ENCODE measurements at places on chromosomes 2 and 18. TPM values are rescaled to one million over a fixed set of nuclear protein-coding genes. Genes with fewer than 3 reads are reported as not detected.

GRCh38 chr18:69774831-69775230 is 172.8 kb downstream of the CD226 start:
- H3K36me3 ChIP-seq, result no peaks in the 10 kb centered on the region
- H3K27me3 ChIP-seq, result no peaks in the 10 kb centered on the region
- H3K27ac ChIP-seq, result no peak overlapping the region
- H3K4me3 ChIP-seq, result no peak overlapping the region
- no peak for DNase-seq
- H3K4me1 ChIP-seq, result no peaks in the 10 kb centered on the region

- no peaks in the 10 kb centered on the region for H3K4me1 ChIP-seq
- no peaks in the 10 kb centered on the region for H3K36me3 ChIP-seq
- H3K4me3 ChIP-seq, result no peak overlapping the region
- H3K27ac ChIP-seq, result no peak overlapping the region
- no peaks in the 10 kb centered on the region for H3K27me3 ChIP-seq
- no peak for DNase-seq
Observed at GRCh38 chr2:60806988-60807681, 51.1 kb downstream of the PAPOLG start.

- no peaks in the 10 kb centered on the region for H3K4me1 ChIP-seq
- DNase-seq, result no peak
- no peak overlapping the region for H3K27ac ChIP-seq
- H3K4me3 ChIP-seq, result no peak overlapping the region
- H3K27me3 ChIP-seq, result no peaks in the 10 kb centered on the region
- no peaks in the 10 kb centered on the region for H3K36me3 ChIP-seq
Observed at GRCh38 chr18:58438161-58438957, 190.5 kb downstream of the ALPK2 start.

DNA sequence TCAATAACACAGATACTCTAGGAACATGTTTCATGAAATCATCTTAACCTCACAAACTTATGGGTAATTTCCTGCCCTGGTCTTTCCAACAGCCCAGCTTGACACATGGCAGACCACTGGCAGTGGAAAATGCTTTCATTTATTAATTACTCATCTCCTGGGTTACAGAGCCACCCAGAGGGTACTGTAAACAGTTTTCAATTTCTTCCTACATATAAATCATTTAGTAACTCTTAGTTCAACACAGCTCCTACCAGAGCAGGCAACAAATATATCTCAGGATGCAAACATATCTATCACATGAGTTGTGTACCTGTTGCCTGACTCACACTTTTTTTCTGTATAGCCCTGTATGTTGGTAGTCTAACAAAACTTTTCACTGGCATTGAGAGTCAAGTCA is 99.2 kb upstream of the VRK2 start:
- no peaks in the 10 kb centered on the region for H3K4me1 ChIP-seq
- H3K27me3 ChIP-seq, result no peaks in the 10 kb centered on the region
- DNase-seq, result no peak
- H3K27ac ChIP-seq, result no peak overlapping the region
- no peak overlapping the region for H3K4me3 ChIP-seq

The PROM2 gene
- total RNA-seq, result 4.0 TPM

DNA sequence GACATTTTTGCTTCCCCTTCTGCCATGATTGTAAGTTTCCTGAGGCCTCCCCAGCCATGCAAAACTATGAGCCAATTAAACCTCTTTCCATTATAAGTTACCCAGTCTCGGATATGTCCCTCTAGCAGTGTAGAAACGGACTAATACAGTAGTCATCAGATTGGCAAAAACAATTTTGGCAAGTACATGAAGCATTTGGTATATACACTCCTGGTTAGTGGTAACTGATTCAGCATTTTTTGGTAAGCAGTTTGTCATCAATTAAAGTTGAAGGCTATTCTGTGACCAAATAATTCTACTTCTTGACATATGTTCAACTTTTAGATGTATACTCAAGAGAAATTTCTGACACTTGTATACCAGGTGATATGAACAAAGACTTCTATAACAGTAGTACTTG is 190.5 kb upstream of the STON1 start:
- no peak overlapping the region for H3K27ac ChIP-seq
- no peak overlapping the region for H3K4me3 ChIP-seq
- no peaks in the 10 kb centered on the region for H3K4me1 ChIP-seq
- no peak for DNase-seq
- no peaks in the 10 kb centered on the region for H3K27me3 ChIP-seq
- H3K36me3 ChIP-seq, result peaks cover 8% of the 10 kb centered on the region

The GREB1L gene
- 2.7 TPM for total RNA-seq

DNA sequence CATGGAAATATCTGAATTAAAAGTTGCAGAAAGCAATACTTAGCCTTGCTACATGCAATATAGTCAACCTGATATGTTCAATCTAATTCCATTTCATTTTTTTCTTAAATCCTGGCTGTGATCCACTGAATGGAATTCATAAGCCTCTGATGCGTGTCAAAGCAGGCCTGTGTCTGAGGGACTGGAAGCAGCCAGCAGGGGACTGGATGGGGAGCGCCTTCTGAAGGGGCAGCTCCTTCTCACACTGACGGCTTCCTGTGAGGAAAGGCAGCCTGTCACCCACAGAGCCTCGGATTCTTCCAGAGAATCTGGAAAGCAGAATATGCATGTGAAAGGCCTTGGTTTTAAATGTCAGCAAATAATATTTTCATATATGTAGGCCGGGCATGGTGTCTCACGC is 73.5 kb downstream of the KCNF1 start:
- H3K4me1 ChIP-seq, result no peaks in the 10 kb centered on the region
- no peak for DNase-seq
- no peaks in the 10 kb centered on the region for H3K27me3 ChIP-seq
- H3K36me3 ChIP-seq, result no peaks in the 10 kb centered on the region
- H3K4me3 ChIP-seq, result no peak overlapping the region

The SP9 gene
- not detected for total RNA-seq

The ZDBF2 gene
- total RNA-seq, result 29.1 TPM

The LIMS3 gene
- total RNA-seq, result 0.46 TPM

DNA sequence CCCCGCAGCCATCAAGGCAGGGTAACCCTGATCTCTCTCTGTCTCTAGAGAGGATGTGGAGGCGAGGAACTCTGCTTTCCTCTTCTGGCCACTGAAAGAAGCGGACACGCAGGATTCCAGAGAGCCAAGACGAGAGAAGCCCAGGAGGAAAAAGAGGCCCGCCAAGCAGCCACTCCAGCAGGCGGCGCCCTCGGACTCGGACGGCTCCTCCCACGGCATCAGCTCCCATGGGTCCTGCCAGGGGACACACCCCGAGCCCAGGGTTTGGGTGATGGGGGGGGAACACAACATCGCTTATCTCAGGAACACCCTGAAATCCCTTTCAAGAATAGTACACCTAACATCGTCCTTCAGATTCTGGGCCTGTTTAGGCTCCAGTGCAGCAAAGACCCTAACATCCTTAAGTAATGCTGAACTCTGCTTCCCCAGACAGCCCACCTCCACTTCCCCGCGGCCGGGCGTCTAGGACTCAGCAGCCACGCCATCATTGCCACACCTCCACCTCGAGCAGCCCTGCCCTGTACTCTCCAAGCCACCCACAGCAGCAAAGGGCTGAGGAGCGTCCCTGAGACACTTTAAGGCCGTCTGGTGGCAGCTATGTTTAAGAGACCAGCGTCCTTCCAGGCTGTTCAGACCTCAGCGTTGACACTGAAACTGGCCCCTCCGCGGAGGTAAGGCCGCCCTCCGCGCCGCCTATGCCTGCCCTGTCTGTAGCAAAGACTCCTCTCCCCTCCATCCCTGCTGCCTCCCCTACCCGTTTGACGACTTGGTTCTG is 34.3 kb upstream of the CNGA3 start:
- H3K27ac ChIP-seq, result no peak overlapping the region
- H3K36me3 ChIP-seq, result no peaks in the 10 kb centered on the region
- no peaks in the 10 kb centered on the region for H3K27me3 ChIP-seq

DNA sequence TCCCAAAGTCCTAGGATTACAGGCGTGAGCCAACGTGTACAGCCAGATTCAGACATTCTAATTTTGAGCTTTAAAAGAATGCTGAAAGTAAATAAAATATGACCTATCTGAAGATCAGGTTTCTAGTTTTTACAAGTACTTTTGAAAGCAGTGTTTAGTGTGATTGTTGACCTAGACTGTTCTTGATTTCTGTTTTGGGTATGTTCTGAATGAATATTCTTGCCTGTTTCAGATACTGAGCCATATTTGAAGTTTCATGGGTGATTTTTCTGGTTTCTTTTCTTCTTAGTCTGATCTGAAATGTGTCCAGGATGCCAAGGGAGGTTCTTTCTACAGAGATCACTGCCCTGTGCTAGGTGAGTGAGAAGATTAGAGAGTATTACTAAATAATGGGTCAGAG is 37.2 kb downstream of the MIB1 start:
- H3K27me3 ChIP-seq, result no peaks in the 10 kb centered on the region
- H3K27ac ChIP-seq, result no peak overlapping the region
- H3K4me1 ChIP-seq, result no peaks in the 10 kb centered on the region
- DNase-seq, result no peak

GRCh38 chr2:239348563-239349452 is 52.0 kb downstream of the HDAC4 start:
- H3K27ac ChIP-seq, result no peak overlapping the region
- no peak overlapping the region for H3K4me3 ChIP-seq
- no peak for DNase-seq
- H3K36me3 ChIP-seq, result peaks cover 21% of the 10 kb centered on the region

DNA sequence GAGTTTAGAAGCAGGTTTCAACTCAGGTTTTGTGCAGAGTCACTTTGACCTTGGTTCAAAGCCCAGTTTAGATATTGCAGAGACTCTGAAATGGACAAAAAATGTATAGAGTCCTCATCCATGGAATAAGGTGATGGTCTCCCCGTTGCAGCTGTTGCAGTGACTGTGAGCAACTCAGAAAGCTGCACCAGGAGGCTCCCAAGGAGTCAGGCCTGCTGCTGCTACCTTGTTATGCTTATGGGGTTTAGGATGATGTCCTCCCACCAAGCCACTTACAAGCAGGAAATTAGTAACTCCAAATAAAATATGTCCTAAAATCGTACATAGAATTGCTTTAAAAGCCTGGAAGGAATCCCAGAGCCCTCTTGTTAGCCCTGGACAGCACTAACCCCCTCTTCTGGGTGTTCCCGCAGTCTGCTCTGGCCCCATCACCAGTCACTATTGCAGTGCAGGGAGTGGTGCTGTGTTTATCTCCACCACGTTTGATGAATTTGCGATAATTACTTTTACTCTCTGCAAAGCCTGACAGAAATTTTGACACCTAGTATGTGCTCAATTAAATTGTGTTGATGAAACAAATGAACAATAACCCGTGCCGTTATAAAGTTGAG is 189.0 kb downstream of the CNTNAP5 start:
- H3K4me1 ChIP-seq, result no peaks in the 10 kb centered on the region
- H3K27ac ChIP-seq, result no peak overlapping the region
- DNase-seq, result peak; percentile 35
- no peaks in the 10 kb centered on the region for H3K36me3 ChIP-seq
- no peak overlapping the region for H3K4me3 ChIP-seq

The ACTR1B gene
- 33.8 TPM for total RNA-seq

The PPM1G gene
- 146 TPM for total RNA-seq

- DNase-seq, result no peak
- no peak overlapping the region for H3K27ac ChIP-seq
- H3K4me3 ChIP-seq, result no peak overlapping the region
- no peaks in the 10 kb centered on the region for H3K36me3 ChIP-seq
Observed at GRCh38 chr2:49839818-49840217, 685.5 kb upstream of the FSHR start.

The SIX3 gene
- total RNA-seq, result 0.55 TPM

- no peak overlapping the region for H3K27ac ChIP-seq
- H3K36me3 ChIP-seq, result peaks cover 18% of the 10 kb centered on the region
- H3K27me3 ChIP-seq, result no peaks in the 10 kb centered on the region
- no peak overlapping the region for H3K4me3 ChIP-seq
Observed at GRCh38 chr2:235527806-235528469, 34.1 kb downstream of the AGAP1 start.

- no peak overlapping the region for H3K27ac ChIP-seq
- DNase-seq, result no peak
- H3K27me3 ChIP-seq, result no peaks in the 10 kb centered on the region
- H3K4me3 ChIP-seq, result no peak overlapping the region
Observed at GRCh38 chr2:196331143-196331542, 159.8 kb upstream of the STK17B start.

- no peaks in the 10 kb centered on the region for H3K4me1 ChIP-seq
- no peak overlapping the region for H3K27ac ChIP-seq
- H3K4me3 ChIP-seq, result no peak overlapping the region
- no peaks in the 10 kb centered on the region for H3K27me3 ChIP-seq
- no peaks in the 10 kb centered on the region for H3K36me3 ChIP-seq
Observed at GRCh38 chr18:46019936-46020335, 52.1 kb downstream of the PSTPIP2 start.

- no peak overlapping the region for H3K27ac ChIP-seq
- H3K27me3 ChIP-seq, result no peaks in the 10 kb centered on the region
- H3K4me3 ChIP-seq, result no peak overlapping the region
- peaks cover 51% of the 10 kb centered on the region for H3K36me3 ChIP-seq
- no peaks in the 10 kb centered on the region for H3K4me1 ChIP-seq
Observed at GRCh38 chr2:218230882-218231281, 13.9 kb downstream of the ARPC2 start.

DNA sequence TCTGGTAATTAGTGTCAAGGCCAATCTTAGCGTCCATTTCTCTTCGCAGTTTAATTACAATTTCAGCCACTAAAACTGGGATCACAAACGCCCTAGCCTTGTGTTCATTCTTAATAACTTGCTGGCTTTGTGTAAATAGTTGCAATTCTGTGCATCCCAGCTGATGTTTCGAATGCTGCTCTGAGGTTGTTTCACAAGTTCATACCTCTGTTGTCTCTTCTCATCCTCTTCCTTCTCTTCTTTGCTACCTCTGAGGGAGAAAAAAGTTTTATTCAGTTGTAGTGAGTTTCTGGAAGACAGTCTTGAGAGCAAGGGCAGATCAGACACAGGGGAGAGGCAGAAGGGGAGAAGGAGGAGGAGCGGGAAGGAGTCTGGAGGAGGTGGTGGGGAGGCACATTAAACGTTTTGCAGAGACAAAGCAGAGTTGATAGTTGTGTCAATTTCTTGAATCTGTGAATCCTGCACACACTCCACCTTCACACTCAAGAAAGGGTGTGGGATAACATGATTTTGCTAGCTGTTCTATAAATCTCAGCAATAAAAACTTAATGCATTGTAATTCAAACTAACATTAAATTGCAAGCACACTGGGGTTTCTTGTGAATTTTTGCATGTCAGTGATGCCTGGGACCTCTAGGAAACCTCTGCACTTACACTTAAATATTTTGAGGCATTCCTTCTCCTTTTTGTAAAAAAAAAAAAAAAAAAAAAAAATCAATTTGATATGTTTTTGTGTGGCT is 6.8 kb downstream of the MEIS1 start:
- no peaks in the 10 kb centered on the region for H3K36me3 ChIP-seq
- DNase-seq, result no peak
- no peak overlapping the region for H3K27ac ChIP-seq

- no peak for DNase-seq
- no peaks in the 10 kb centered on the region for H3K4me1 ChIP-seq
- no peak overlapping the region for H3K4me3 ChIP-seq
- no peaks in the 10 kb centered on the region for H3K36me3 ChIP-seq
- H3K27ac ChIP-seq, result no peak overlapping the region
Observed at GRCh38 chr2:212494418-212495020, 44.1 kb downstream of the ERBB4 start.
